Keratinocyte (primary cell): ENCODE measurements at places on chromosomes 11 and 22. TPM values are rescaled to one million over a fixed set of nuclear protein-coding genes. Genes with fewer than 3 reads are reported as not detected.

C22orf23 gene
- polyA plus RNA-seq: 0.10 TPM in 1 of 3 replicates, not detected in the others

JOSD1 gene
- polyA plus RNA-seq: 23.8 to 40.7 TPM (median 32.6 TPM) in 3 replicates

BDNF gene
- 0.14 to 0.49 TPM (median 0.35 TPM) in 3 replicates for polyA plus RNA-seq

CRYAB gene
- polyA plus RNA-seq: 7.4 to 47.9 TPM (median 11.0 TPM) in 3 replicates

FAM180B gene
- 0.06 TPM in 1 of 3 replicates, not detected in the others for polyA plus RNA-seq

PLCB3 gene
- polyA plus RNA-seq: 32.5 to 46.9 TPM (median 42.0 TPM) in 3 replicates

KLHDC7B gene
- polyA plus RNA-seq: 0.01 to 0.08 TPM in 2 of 3 replicates, not detected in the other

DGCR6 gene
- 0.37 to 1.2 TPM (median 0.88 TPM) in 3 replicates for polyA plus RNA-seq

ZNF280B gene
- 0.01 to 0.04 TPM in 2 of 3 replicates, not detected in the other for polyA plus RNA-seq

C11orf87 gene
- polyA plus RNA-seq: 0.08 to 0.24 TPM (median 0.22 TPM) in 3 replicates

B4GALNT4 gene
- 7.3 to 11.5 TPM (median 8.1 TPM) in 3 replicates for polyA plus RNA-seq

PTPN5 gene
- not detected in 3 replicates for polyA plus RNA-seq

OR4A16 gene
- polyA plus RNA-seq: not detected in 3 replicates

ZC3H12C gene
- 11.1 to 14.0 TPM (median 13.9 TPM) in 3 replicates for polyA plus RNA-seq

OTOG gene
- polyA plus RNA-seq: not detected in 3 replicates

LMO2 gene
- polyA plus RNA-seq: 0.53 to 1.1 TPM (median 0.57 TPM) in 3 replicates

ALDH3B1 gene
- 0.07 to 0.16 TPM (median 0.08 TPM) in 3 replicates for polyA plus RNA-seq

PARVA gene
- 21.1 to 47.8 TPM (median 28.9 TPM) in 3 replicates for polyA plus RNA-seq

IGLL5 gene
- polyA plus RNA-seq: not detected in 3 replicates

NUDT8 gene
- polyA plus RNA-seq: 1.1 to 1.6 TPM (median 1.5 TPM) in 3 replicates

THYN1 gene
- 33.9 to 47.9 TPM (median 45.8 TPM) in 3 replicates for polyA plus RNA-seq

DNAJB7 gene
- not detected in 3 replicates for polyA plus RNA-seq

TUBA8 gene
- polyA plus RNA-seq: 0.35 to 0.49 TPM (median 0.41 TPM) in 3 replicates

DTX4 gene
- 1.6 to 2.0 TPM (median 1.9 TPM) in 3 replicates for polyA plus RNA-seq

MISFA gene
- 0.63 to 1.7 TPM (median 0.70 TPM) in 3 replicates for polyA plus RNA-seq

TBX1 gene
- polyA plus RNA-seq: 0.10 TPM in 1 of 3 replicates, not detected in the others

PIH1D2 gene
- 1.2 to 2.0 TPM (median 1.9 TPM) in 3 replicates for polyA plus RNA-seq
